ENCODE measurements at places on chromosomes 13 and 19. TPM values are rescaled to one million over a fixed set of nuclear protein-coding genes. Genes with fewer than 3 reads are reported as not detected.

SLC1A5 gene
- 116 TPM for total RNA-seq

DNA sequence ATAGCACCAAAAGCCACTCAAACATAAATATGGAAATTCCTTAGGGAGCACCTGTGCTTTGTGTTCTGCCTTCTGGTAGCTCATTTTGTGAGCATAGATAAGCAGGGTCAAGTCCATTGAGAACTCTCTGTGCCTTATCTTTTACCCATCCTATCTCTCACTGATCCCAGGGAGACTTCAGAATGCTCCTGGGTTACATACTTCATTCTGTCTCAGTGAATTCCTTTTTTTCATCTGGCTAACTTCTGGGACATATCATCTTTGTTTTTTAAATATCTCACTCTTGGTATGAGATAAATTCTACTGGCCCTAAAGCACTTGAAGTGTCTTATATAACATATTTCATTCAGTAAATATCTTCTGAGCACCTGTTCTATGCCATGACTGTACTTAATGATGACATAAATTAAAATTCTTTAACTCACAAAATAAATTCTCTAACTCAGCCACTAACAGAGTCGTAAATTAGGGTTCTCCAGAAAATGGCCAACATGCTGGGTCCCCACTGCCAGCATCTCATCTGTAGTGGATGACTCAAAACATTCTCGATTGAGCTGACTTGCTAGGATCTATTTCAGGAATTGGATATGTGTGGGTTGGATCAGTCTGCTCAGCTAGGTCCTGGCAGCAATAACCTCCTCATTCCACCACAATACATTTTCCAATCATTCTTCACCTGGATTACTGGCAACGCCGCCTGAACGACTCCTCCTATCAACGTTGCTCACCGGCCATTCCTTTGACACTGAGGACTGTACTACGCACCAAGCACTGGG is 170.2 kb downstream of the FOXO1 start:
- DNase-seq, result no peak

DNA sequence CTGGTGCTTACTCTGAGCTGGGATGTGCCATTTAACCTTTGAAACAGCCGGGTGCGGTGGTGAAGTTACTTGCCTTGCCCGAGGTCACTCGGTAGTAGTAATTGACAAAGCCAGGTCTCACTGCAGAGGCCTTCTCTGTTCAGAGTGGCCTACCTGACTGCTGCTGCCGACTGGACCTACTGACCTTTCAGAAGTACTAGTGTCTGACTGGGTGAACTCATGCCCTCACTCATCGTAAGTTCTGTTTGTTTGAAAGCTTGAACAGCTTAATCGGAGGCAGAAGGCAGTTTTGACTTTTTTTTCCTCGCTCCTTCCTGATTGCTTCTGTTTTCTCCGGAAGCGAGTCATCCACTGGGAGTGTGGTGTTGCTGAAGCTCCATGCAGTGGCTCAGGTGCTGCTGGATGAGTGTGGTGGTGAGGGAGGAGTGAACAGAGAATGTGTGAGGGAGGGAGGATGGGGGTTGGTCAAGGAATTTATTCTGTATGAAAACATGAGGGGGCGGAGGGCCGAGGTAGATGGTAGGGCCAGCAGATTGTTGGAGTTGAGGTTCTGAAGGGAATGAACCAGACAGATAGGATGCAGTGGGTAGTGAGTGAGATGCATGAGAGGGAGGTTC is 2.7 kb downstream of the SPINT2 start:
- no peak for DNase-seq

DNA sequence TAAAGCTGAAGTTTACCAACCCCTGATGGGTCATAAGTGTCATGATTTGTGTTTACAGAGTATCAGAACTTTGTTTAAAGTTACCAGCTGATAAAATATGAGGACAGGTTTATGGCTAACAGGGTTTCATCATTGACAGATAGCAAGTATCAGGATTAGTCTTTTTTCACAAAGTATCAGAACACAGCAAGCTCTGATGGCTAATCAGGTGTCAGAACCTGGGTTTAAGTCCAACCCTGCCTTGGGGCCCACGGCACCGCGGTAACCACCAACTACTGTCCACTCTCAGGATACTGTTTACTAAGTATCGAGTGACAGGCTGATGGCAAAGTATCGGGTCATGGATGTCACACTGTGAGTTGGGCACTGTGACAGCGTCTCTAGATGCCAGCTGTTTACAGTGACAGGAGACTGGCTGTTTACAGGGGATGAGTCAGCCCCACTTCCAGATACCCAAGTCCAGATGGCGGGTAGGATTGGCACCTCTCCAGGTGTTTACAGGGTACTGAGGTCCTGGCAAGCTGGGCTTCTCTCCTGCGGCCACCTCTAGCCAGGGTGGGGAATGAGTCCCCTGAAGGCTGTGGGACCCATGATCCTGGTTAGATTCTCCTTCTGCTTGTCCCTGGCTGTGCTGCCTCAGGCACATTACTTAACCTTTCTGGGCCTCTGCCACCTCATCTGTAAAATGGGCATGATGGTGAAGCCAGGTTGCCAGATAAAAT is 21.8 kb downstream of the ARRDC2 start:
- DNase-seq, result no peak

DNA sequence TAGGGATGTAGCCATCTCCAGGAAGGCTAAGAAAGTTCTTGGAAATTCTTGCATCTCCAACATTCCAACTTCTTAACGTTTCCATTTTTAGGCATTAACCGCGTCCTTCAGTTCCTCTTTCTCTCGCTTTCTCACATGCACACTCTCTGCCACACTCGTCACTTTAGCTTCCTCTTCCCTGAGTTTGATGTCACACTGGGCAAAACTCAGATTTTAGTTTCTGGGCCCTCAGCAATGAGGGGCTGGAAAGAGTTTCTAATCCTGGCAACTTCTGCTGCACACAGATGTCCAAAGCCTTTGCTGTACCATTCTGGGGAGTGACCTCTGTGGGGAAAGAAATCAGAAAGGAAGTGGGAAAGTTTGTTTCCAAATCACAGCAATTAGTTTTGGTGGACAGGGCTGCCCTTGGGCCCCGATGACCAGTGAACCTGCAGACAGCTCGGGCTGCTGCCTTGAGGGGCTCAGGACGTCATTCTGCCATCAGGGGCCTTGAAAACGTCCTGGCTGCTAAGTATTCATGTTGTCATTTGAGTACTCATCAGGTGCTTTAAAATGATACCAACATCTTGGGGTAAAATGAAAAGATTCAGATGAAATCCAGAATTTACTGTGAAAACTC is 89.3 kb downstream of the KL start:
- DNase-seq, result no peak

CPAMD8 gene
- total RNA-seq, result not detected
